ENCODE measurements at places on chromosomes 6 and 20.

- DNase-seq, result no peak
These were observed 131.2 kb downstream of the SH3BGRL2 start for GRCh38 chr6:79762370-79762769.

GRCh38 chr20:53423587-53424146, 170.0 kb downstream of the ZNF217 start:
- DNase-seq, result no peak

- no peak for DNase-seq
These were observed 30.2 kb downstream of the CHD6 start for GRCh38 chr20:41587956-41588355.

- DNase-seq, result peak; percentile 37
These were observed 1.4 kb downstream of the PIM1 start for GRCh38 chr6:37171201-37171969.

GRCh38 chr6:133724726-133725125, 164.2 kb upstream of the TCF21 start:
- no peak for DNase-seq

- DNase-seq, result no peak
These were observed 26.1 kb downstream of the NCOA5 start for GRCh38 chr20:46063652-46064054.

DNA sequence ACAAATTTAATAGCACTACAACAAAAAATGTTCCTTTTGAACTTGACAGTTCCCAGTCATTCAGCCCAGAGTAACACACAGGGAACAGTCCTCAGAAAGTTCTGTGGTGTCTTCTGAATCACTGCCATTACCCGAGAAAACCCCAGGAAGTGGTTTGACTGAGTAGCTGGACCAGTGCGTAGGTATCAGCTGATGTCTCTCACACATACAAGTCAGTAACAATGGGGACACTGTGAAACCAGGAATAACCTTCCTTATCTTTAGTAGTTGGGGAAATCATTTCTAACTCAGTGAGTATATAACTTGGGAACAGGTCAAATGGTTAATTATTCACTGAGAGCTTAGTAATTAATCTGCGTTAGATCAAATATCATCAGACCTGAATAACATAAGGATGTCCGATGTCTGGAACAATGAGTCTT, 73.1 kb downstream of the HIVEP2 start:
- peak; percentile 69 for DNase-seq

DNA sequence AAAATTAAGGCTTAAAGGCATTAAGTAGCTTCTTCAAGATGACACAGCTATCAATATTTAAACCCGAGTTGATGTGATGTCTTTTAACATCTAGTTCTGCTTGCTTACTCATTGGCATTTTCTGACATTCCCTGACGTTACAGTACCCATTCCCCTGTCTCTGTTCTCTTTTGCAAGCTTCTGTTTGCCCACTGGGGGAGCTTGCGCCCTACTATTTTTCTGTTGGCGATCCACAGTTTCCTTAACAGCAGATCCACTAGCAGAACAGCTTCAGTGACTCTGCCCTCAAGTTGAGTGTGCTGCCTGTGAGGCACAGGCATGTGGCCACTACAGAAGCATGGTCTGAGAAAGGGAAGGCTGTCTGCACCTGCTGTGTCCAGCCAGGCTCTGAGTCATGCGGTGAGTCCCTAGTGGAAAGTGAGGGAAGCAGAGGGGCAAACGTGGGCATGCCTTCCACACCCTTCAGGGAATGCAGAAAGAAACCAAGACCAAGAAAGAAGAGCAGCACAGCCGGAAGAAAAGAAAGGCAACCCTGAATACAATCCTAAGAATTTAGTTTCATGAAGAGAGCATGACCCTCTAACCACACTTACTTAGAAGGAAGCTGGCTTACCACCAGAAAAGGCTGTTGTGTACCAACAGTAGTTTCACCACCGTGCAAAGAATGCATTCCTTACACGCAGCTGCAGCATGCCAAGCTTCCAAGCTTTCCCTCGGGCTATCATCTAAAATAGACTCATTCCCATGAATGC, 97.7 kb upstream of the VGLL2 start:
- no peak for DNase-seq

GRCh38 chr6:35980991-35981645, 43.3 kb downstream of the SLC26A8 start:
- no peak for DNase-seq

GRCh38 chr6:128230267-128230989, 290.0 kb downstream of the PTPRK start:
- DNase-seq, result no peak

DNA sequence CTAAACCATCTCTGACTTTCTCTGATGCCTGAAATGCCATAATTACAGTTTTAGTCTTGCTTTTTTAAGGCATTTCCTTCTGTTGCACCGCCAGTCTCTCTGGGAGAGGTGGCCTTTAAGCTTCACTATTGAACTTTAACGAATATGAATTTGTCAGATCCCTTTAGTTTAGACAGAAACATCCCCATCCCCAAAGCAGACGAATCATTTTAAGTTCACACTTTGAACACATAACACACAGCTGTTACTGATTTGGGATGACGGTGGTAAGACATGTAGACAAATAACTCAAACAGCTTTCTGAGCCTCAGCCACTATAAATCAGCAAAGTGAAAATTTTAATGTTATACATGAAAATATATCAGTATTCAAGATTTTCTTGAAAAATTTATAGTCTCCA, 7.2 kb upstream of the IPCEF1 start:
- no peak for DNase-seq

DNA sequence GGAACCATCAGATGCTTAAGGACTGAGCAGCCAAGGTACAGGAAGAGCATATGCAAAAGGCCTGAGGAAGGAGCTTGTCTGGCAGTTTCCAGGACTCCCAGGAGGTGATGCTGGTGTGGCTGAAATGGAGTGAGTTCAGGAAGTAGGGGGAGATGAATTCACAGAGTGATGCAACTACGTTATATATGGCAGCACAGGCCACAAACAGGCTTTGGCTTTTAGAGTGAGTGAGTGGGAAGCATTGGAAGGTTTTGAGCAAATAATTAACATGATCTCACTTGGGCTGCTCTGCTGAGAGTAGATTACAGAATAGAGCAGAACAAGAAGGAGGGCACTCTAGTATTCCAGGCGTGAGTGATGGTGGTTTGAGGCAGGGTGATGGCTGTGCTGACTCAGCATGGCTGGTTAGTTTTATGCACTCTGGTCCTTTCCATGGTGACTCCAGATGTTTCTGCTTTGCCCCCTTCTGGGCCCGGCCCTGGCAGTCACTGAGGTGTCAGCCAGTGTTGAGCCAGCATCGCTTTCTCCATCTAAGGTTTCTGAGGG, 6.5 kb downstream of the BTN2A2 start:
- no peak for DNase-seq

GRCh38 chr6:137369136-137369535, 125.1 kb downstream of the OLIG3 start:
- no peak for DNase-seq

- DNase-seq, result no peak
These were observed 349.3 kb downstream of the SOX4 start for GRCh38 chr6:21942897-21943296.

DNA sequence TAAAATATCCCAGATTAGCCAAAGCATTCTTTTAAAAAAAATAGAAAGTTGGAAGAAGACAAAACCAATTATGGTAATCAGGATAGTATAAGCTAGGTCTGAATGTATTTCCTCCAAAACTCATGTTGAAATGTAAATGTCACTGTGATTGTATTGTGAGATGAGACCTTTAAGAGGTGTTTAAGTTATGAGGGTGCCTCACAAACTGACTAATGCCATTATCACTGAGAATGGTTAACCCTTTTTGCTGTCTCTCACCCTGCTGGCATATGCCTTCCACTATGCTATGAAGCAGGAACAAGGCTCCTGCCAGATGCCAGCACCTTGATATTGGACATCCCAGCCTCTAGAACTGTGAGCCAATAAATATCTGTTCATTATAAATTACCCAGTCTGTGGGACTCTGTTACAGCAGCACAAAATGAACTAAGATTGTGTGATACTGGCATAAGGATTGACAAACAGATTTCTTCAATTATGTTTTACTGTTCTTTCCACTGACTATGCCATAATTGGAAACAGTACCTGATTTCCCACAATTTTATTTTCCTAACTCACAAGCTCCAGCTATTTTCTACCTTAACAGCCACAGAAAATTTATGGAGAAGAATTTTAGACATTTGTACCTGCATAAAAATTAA, 63.8 kb downstream of the IBTK start:
- DNase-seq, result no peak

GRCh38 chr6:163944897-163945296, 530.4 kb downstream of the QKI start:
- DNase-seq, result no peak
